Stimulated activated CD8-positive, alpha-beta memory T cell treated with anti-CD3 and anti-CD28 coated beads, Interleukin-2, amount 100 ng/mL, for 48 hours (primary cell): ENCODE measurements at places on chromosomes 5 and 9.

- no peak for DNase-seq
Measured at GRCh38 chr5:116883875-116884274, 309.3 kb upstream of the SEMA6A start.

DNA sequence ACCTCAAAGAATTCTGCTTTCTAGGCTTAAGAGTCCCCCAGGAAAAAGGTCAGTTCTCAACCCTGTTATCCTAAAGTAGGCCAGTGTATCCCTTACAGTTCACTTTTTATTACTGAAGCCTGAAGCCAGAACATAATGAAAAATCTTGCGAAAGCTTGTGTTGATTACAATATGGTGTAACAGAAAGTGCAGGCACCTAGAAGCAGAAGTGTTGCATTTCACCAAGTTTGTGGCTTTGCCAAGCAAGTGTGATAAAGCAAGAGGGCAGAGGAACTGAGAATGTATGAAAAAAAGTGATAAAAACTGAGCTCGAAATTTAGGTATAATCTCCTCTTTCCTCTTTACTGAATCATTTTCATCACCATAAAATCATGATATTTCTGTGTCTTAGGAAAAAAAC lies 26.2 kb downstream of the AGTPBP1 start:
- DNase-seq, result no peak

DNA sequence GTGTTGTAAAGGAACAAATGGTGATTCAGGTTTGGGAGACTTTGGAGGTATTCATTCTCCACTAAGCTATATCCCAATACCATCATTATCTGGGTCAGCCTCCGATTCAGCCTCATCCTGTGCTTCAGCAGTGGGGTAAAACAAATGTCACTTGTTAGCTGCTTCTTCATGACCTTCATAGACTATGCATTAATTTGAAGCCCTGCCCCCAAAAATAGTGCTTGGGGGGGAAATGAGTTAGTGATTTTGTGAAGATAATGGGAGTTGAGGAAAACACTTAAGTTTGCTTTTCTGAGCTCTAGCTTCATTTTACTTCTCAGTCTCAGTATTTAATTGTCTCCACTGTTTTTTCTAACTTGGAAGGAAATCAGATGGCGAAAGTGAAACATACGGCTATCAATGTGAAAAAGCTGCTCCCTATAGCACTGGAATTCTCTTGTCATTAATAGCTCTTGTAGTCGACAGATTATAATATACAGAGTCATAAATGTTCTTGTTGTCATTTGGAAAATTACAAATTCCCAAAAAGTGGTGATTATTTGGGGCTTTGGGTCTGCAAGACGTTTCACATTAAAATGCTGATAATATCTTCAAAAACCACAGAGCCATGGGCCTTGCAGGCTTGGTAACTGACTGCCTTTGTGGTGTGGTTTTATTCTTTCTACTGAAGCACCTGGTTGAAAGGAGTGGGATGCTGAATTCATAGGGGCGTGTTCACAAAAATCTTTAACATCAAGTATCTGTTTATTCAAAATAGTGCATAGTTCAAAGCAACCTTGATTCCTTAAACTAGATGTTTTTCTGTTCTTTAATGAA lies 40.0 kb downstream of the PIK3R1 start:
- DNase-seq, result no peak

DNA sequence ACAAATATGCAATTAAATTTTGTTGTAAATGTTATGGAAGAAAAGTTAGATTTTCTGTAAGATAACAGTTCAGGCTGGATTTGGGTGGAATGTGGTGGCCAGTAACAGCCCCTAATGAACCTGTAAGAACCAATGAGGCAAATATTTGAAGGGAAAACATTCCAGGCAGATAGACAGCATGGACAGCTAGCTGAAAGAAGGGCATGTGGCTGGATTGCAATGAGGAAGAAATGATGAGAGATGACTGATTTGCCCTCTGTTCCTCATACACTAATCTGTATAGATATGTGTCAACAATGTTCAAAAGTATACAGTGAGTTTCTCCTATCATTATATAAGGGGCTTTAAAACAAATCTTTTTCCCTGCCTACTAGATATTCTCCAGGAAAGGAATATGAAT lies 58.8 kb downstream of the MAN2A1 start:
- no peak for DNase-seq

DNA sequence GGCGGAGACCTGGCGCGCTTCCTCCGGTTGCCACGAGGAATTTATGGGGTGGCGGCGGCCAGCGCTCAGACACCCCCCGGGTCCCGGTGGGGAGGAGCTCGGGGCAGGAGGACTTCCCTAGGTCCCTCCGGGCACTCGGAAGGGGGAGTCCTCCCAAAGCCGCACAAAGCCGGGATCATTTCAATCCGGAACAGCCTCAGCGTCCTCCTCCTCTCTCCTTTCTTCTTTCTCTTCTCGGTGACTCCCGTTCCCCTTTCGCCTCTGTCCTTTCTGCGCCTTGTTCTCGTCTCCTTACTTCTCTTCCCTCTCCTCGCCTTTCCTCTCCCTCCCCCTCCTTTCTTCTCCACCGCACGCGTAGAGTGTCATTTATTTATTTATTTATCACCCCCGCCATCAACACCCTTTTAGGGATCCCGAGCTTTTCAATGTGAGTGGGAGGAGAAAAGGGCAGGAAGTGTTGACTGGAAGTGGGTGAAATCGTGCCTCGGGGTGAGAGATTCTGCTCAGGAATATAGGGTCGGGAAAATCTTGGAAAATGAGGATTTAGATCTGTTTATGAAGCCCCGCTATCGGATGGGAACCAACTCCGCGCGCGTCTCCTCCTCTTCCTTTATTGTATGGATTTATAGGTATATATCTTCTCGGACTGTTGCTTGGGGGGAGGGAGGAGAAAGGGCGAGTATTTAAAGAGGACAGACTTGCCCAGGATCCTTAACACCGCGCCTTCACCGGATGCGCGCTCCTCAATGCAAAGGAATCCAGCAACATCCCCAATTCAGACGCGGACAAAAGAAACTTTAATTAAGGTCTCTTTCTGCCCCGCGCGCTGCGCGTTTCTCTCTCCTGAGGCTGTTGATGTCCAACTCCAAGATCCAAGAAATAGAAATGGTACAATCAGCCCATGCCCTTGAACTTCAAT lies 2.0 kb upstream of the ZNF462 start:
- no peak for DNase-seq

GRCh38 chr5:150057052-150057451 lies 29.3 kb downstream of the CSF1R start:
- DNase-seq, result no peak

- no peak for DNase-seq
Measured at GRCh38 chr5:15255576-15255975, 244.4 kb upstream of the FBXL7 start.

GRCh38 chr5:57802131-57802530 lies 319.5 kb upstream of the ACTBL2 start:
- no peak for DNase-seq

GRCh38 chr5:106759152-106759551 lies 911.6 kb downstream of the EFNA5 start:
- DNase-seq, result no peak

- DNase-seq, result peak; percentile 91
Measured at GRCh38 chr9:91193658-91194391, 167.9 kb downstream of the AUH start.

- no peak for DNase-seq
Measured at GRCh38 chr5:90338712-90339372, 70.7 kb downstream of the CETN3 start.

- DNase-seq, result no peak
Measured at GRCh38 chr9:7259544-7260241, 501.9 kb downstream of the KDM4C start.
